Right renal cortex interstitium (tissue), 3 donors: ENCODE measurements at places on chromosomes 3 and 15.

DNA sequence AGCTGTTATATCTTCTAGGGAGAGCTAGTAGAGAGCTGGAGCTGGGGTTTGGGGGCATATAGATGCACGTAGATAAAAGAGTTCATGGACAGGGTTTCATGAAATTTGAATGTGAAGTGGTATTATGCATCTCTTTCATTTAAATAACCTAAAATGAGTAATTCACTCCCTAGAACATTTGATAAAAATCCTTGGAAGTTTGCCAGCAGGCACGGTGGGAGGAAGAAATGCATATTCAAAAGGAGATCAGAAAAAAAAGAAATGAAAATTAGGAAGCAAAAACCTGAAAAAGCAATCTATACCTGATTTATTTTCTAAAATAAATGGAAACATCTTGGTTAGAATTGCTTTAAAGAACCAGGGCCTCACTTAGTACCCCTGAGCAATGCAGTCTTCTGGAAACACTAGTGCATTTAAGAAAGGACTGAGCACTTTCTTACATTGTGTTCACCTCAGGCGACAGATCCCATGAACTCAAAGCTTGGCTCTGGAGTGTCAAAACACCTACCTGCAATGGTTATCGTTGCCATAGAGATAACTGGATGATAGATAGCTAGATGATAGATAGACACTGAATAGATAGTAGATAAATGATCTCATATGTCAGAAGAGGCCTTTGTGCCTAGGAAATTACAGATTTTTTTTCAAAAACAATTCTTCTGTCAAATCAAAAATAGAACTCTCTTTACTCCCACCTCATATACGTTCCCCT, 458.6 kb upstream of the THRB start:
- no peak for DNase-seq

- no peak for DNase-seq
Measured at GRCh38 chr15:86312486-86312885, 232.8 kb downstream of the AGBL1 start.

DNA sequence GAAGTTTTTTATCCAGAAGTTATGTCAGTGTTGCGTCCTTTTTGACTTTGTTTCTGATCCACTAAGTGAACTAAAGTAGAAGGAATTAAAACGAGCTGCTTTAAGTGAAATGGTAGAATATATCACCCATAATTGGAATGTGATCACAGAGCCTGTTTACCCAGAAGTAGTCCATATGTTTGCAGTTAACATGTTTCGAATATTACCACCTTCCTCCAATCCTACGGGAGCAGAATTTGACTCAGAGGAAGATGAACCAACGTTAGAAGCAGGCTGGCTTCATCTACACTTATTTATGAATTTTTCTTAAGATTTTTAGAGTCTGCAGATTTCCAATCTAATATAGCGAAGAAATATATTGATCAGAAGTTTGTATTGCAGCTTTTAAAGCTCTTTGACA, 57.6 kb downstream of the DNAH1 start:
- no peak for DNase-seq

- DNase-seq, result no peak
Measured at GRCh38 chr3:43709022-43709421, 18.3 kb downstream of the ABHD5 start.

DNA sequence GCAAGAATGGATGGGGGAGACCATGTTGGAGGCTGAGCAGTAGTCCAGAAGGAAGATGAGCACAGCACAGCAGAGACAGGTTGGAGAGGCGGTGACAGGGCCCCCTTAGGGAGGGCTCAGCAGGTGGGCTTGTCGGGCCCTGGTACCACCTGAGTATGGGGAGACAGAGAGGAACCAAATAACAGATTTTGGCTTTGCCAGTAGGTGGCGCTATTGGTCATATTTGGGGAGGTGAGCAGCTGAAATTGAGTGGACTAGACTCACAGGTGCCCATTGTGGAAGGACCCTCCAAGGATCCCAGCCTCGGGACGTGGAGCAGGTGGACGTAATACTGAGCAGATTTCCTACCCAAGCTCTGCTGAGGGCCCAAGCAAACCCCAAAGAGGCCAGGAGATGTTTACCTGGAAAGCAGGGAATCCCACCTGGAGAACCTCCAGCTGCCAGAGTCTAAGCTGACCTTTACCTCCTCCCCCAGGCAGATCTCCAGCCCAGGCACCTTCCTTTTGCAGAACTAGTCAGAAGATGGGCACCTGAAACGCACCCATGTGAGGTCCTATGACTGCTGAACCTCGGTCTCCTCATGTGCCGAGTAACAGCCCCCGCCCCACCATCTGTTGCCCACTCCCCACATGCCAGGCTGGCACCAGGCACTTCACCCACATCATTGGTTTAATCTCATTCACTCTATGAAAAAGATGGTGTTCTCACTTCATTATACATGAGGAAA, 24.6 kb upstream of the CORO2B start:
- DNase-seq, result peak; percentile 57

DNA sequence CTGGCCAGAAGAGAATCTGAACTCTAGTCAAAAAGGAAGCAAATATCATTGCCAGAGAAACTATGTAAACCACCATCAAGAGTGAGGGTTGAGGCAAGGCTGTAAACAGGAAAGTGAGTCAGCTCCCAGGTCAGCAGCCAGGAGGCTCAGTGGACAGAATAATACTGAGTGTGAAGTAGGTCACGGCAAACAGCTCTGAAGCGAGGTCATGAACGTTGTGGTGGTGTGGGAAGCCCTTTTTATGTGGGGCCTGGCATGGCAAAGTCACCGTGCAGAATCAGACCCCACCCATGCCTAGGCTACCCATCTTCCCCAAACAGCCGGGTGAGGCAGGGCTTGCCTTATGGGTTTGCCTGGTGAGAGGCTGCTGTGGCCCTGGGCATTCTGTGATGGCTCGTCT, 43.9 kb downstream of the THBS1 start:
- no peak for DNase-seq

DNA sequence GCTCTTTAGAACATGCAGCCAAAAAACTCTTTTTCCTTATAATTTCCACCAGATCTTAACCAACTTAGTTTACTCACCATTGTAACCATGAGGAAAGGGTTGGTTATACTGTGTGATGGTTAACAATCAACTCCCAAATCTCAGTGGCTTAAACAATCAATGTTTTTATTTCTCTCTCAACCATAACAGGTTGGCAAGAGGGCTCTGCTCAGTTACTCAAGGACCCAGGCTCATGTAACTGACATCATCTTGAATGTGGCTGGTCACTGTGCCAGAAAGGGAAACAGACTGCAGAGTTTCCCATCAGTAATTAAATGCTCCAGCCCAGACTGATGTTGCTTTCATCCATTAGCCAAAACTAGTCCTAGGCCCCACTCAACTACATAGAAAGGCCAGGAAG, 69.0 kb downstream of the ANKRD28 start:
- DNase-seq, result no peak

DNA sequence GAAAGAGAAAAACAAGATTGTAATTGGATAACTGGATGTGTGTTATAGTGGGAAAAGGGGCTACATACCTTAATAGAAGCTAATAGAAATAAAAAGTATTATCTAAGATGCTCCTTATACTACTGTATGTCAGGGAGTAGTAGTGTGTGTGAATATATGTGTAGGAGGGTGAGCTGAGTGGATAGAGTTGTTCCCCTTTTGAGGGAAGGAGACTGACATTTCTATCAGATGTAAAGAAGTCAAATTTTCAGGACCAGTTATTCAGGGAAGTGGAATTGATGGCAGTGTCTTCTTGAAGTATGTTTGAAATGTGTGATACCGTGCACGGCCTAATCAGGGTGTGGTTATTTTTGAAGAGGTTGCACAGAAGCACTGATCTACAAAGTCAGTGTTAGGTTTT, 49.1 kb downstream of the PCOLCE2 start:
- no peak for DNase-seq

DNA sequence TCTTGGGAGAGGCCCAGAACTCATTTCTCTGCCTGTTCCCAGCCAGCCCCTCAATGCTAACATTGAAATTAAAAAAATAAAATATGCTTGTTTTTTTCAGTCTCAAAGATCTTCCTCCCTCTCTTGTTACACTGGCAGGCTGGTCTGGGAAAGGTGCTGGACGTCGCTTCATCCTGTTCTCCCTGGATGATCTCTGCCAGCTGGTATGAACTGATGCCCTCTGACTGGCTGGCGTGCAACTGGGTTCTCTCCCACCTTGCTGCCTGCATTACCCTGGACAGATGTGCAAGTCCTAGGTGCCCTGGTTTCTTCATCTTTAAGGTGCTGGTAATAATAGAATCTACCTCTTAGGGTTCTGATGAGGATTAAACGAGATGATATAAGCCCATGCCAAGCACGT, 263.9 kb upstream of the PROK2 start:
- no peak for DNase-seq

DNA sequence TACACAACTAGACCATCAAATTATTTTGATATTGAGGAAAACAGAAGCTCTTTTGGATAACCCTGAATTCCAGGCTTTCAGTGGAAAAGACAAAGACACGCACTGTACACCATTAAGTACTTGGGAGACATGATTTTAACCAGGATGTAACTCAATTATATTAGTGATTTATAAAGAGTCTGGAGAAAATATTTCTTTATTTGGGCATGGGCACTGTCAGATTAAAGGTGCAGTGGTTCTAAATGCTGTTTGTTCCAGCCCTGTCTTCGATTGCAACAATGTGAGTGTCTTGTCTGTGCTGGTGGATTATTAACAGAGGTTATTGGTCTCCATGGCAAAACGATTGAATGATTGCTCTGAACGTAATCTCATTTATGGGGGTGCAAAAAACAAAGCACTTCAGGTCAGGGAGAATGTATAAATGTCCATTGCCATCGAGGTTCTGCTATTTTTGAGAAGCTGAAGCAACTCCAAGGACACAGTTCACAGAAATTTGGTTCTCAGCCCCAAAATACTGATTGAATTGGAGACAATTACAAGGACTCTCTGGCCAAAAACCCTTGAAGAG, at the start of gene TM4SF4:
Gene TM4SF4 (plus strand): TSS at position 448 of the 568 bp plus-strand sequence. CDS start 181 bp downstream, outside the sequence.
- DNase-seq, result no peak

DNA sequence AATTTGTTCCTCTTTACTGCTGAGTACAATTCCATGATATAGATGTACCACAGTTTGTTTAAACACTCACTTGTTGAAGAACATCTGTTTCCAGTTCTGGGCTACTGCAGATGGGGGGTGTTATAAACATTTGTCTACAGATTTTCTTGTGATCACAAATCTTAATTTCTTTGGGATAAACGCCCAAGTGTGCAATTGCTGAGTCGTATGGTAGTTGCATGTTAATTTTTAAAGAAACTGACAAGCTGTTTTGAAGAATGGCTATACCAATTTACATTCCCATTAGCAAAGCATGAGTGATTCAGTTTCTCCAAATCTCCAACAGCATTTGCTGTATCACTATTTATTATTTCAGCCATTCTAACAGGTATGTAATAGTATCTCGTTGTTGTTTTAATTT, 242.0 kb upstream of the MRPL3 start:
- DNase-seq, result no peak

GRCh38 chr3:170553788-170554757, 31.8 kb downstream of the SLC7A14 start:
- no peak for DNase-seq

DNA sequence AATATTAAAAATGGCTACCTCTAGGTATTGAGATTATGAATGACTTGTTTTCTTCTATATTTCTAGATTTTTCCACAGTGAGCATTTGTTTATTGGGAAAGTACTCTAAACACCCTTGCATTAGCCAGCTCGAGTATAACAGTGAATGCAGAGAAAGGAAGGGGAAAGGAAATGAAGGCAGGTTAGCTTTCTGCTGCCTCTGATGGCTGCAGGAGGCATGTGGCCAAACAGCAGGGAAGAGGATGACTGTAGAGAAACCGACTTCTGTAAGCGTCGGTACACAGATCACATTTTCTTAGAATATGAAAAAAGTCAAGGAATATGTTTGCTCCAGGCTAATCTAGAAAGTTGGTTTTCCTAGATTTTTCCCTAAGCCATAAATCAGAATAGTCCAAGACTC, 19.8 kb downstream of the GNB5 start:
- DNase-seq, result no peak

GRCh38 chr15:47066392-47066791, 650.9 kb upstream of the SEMA6D start:
- DNase-seq, result no peak

DNA sequence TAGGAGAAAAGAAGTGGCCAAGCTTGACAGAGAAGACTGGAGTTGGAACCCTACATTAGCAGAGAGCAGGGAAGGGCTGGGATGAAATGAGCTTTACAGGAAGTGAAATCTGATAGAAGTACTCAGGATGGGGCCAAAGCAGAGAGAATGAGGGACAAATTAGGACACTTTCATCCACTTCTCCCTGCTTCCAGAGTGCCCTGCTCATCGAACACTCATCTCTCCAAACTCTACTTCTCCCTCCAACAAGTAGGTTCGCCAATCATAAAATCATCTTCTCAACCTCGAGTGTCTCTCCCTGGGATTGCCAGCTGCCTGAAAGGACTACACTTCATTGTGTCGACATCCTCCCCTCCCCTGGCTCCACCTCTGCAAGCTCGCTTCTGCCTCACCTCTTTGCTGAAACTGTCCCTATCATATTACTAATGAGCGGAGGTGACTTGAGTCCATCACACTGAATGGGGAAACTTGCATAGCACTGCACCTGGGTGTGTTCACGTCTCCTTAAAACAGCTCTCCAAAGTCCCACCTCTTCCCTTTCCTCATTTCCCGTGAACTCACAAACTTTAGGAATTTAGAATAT, 365.8 kb downstream of the FOXP1 start:
- DNase-seq, result no peak

GRCh38 chr3:73419179-73419803, 205.4 kb downstream of the PDZRN3 start:
- DNase-seq, result no peak

GRCh38 chr15:78054966-78055365, 22.5 kb downstream of the TBC1D2B start:
- no peak for DNase-seq

DNA sequence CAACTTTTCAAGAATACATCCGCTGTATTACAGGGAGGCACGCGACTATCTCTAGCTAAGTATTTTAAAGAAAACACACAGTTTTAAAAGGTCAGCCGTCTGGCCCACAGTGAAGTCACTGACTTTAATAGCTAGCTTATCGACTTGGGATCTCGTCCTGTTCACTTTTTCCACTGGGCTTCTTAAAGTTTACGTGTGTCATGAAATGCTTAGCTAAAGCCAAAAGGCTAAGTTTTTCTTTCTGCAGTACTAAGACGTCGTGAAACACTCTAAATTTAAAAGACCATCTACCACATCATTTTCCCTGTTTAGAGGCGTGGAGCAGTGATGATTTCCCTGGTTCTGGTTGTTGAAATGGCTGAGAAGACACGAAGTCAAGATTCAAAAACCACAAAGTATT, 27.1 kb downstream of the LRIG1 start:
- no peak for DNase-seq

GRCh38 chr3:82128271-82128670, 366.8 kb upstream of the GBE1 start:
- DNase-seq, result peak; percentile 19

DNA sequence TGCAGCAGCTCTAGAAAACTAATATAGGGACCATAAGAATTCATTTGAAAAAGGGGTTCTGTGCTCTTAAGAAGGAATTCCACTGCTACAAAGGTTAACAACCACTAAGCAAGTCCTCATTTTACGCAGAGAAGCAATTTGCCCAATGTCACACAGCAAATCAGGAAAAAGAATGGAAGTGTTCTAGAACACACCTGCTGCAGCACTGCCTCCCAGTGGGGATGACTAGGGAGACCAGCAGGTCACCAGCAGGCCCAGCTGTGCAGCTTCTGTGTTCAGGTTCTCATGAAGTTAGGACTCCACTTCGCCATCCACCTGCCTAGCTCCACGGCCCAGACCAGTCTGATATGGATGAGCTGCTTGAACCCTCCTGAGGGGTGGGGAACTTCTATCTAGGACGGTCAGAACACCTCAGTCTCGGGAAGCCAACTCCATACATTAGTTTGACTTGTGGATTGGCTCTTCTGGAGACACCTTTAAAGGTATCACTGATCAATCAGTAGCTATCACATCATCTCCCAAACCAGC, 18.6 kb downstream of the POMGNT2 start:
- no peak for DNase-seq
